ENCODE measurements at places on chromosomes 7 and 10.

DNA sequence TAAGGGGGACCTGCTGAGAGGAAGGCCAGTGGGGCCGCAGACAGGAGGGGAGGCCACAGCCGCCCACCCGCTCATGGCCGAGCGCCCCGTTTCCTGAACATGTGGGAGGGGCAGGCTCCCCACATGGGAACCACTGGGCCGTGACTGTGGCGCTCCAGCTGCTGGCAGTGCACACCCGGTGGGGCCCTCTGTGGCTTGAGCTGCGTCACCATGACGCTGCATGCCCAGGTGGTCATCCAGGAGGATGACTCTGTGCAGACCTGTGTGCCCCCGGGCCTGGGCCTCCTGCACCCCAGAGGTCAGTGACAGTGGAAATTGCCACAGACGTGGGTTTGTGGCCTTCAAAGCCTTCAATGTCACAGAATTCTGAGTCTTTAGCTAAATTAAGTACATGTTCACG lies 85.1 kb downstream of the MGMT start:
- no peak for DNase-seq

GRCh38 chr7:115299397-115300037 lies 377.6 kb downstream of the MDFIC start:
- DNase-seq = no peak

DNA sequence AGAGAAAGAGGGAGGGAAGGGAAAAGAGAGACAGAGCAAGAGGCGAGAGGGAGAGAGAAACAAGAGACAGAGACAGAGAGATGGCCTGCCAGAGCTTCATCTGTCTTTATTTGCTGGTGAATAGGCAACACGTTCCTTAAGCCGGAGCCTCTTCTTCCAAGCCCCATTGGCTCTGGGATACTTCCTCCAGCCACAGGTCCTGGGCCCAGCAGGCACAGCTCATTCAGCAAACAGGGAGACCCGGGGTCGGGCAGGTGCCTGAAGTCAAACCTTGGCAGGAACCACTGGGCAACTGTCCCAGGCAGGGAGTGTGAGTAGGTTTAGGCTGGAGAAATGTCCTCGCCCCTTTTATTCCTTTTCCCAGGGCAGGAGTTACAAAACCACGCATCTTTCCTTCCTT lies 68.2 kb downstream of the MYL10 start:
- DNase-seq = no peak

GRCh38 chr7:35424869-35425495 lies 171.1 kb upstream of the TBX20 start:
- DNase-seq = peak; percentile 9

GRCh38 chr10:60305380-60305892 lies 84.2 kb downstream of the ANK3 start:
- DNase-seq = no peak

- no peak for DNase-seq
Measured at GRCh38 chr10:58030208-58030607, 237.5 kb downstream of the IPMK start.

DNA sequence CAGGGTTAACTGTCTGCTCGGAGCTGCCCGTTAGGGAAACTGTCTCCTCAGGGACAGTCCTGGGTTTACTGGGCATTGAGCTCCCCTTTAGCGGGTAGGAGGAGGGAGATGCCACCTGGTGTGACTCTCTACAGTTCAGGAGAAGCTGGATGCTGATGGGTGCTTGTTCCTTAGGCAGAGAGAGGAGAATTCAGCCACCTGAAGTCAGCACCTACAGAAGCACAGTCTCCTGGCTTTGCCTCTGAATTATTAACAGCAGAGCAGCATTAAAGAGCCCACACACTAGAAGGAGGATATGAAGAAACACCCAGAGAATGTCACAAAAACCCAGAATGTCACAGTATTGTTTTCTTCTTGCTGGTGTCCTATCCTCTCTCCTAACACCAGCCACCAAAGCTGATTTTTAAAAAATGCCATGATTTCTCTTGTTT lies 696 bp downstream of the GIMAP4 start:
- DNase-seq = no peak

DNA sequence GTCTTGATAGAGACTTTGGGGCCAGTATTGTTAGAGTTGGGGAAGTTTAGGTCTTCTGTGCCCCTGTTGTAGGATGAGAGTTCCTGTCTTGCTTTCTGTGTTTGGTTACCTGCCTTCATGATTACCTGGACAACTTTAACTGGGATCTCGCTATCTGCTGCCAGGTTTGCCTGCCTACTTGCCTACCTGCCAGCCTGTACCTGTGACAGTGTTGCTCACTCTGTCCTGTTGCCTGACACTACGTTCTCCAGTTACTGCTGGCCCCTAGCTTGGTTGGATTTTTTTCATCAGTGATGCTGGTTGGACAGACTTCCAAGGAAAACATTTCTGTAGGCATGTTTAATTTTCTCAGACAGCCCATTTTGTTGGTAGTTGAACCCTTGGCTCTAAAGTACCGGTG lies 48.4 kb downstream of the PPP1R9A start:
- no peak for DNase-seq

DNA sequence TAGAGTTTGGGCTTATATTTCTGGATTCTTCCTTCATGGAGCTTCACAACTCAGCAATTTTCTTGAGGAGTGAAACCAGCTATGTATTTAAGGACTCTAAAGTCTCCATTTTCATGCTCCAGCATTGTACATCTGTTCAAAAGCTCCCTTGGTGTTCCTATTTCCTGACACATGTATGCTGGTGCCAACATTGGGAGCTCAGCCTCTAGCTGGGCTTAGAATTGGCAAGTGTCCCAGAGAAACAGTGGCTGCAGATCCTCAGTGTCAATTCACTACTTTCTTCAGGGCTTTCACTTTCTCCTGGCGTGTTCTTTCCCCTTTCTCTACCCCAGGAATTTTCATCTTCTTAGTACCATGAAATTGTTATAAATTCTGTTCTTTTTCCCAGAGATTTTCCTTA lies 103.1 kb downstream of the ZNF467 start:
- DNase-seq = no peak

- DNase-seq = no peak
Measured at GRCh38 chr7:17535776-17536175, 237.3 kb downstream of the AHR start.

- no peak for DNase-seq
Measured at GRCh38 chr7:156823435-156823834, 69.5 kb downstream of the LMBR1 start.

DNA sequence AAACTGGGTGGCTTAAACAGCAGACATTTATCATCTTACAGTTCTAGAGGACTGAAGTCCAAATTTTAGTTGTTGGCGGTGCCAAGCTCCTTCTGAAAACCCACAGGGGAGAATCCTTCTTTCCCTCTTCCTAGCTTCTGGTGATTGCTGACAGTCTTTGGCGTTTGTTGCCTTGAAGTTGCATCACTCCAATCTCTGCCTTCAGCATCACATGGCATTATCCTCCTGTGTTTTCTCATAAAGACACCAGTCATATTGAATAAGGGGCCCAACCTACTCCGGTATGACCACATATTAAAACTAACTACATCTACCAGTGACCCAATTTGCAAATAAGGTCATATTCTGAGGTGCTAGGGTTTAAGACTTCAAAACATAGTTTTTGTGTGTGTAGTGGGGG lies 472.1 kb upstream of the IGFBP3 start:
- no peak for DNase-seq

GRCh38 chr10:35922876-35923600 lies 280.9 kb upstream of the FZD8 start:
- DNase-seq = no peak

- DNase-seq = no peak
Measured at GRCh38 chr7:1083729-1084657, 3.9 kb upstream of the GPER1 start.

GRCh38 chr7:106009503-106010226 lies 46.6 kb downstream of the CDHR3 start:
- peak; percentile 43 for DNase-seq

- DNase-seq = no peak
Measured at GRCh38 chr10:69657866-69658265, 27.8 kb downstream of the FAM241B start.

GRCh38 chr7:36607721-36608095 lies 116.6 kb downstream of the AOAH start:
- DNase-seq = no peak

DNA sequence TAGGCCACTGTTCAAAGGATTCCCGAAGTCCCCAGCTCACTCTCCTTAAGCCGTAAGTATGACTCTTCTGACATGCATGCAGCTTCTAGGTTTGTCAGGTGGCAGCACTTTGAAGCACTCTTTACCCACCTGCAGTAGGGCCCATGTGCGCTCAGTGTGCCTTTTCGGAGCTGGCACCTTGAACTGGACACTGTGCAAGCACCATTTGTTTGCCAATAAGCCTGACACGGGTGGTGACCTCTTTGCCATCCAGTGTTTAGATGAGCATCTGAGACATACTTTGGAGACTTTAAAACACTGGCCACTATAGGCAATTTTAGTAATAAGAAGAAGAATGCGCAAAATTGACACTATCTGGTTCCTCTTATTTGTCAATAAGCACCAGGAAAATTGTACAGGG lies 45.7 kb upstream of the GSAP start:
- no peak for DNase-seq

- DNase-seq = no peak
Measured at GRCh38 chr7:72334698-72335097, 77.4 kb downstream of the CALN1 start.

DNA sequence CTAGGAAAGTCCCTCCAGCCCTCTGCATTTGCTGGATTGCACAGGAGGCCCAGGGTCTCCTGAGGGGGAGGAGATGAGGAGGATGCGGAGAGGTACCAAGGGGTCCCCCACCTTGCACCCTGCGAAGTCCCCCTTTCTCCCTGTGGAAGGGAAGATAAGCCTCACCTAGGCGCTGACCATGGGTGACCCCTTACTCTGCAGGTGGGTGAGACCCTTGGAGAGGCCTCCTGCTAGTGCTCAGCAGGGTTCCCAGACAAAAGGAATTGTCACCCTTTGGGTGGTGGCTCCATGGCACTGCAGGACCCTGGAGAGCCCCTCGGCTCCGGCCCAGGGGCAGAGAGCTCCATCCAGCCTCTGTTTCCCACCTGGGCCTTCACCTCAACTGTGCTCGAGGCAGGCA lies 107.0 kb upstream of the RET start:
- no peak for DNase-seq

- DNase-seq = no peak
Measured at GRCh38 chr10:116096526-116096925, 176.5 kb downstream of the GFRA1 start.

- no peak for DNase-seq
Measured at GRCh38 chr7:107876916-107877315, 14.1 kb upstream of the DLD start.

- DNase-seq = no peak
Measured at GRCh38 chr7:22348379-22348778, 8.6 kb downstream of the RAPGEF5 start.

DNA sequence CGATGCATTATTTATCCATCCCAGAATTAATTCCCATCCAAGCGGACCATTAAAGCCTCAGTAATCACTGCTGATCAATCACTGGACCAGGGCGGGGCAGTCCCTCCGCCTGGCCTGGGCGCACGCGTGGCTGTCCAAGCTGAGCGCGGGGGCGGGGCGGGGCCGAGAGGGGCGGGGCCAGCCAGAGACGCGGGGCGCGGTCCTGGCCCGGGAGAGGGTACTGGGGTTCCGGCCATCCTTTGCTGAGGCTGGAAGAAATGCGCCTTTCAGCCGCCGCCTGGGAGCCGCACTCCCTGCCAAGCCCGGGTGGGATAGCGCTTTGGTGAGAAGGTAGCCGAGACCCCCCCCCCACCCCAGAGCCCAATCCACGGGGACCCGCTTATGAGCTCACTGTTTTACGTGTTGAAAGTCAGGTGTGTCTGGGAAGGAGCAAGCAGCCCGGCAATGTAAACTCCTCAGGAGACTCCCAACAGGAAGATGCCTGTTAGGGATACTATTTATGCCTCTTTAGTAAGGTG lies at the start of gene ARHGAP22:
ARHGAP22 (minus strand) TSS at position 83 of the 518 bp plus-strand sequence. CDS start 277 bp downstream, outside the sequence.
- DNase-seq = no peak

- no peak for DNase-seq
Measured at GRCh38 chr7:50397971-50398324, 52.2 kb downstream of the FIGNL1 start.

DNA sequence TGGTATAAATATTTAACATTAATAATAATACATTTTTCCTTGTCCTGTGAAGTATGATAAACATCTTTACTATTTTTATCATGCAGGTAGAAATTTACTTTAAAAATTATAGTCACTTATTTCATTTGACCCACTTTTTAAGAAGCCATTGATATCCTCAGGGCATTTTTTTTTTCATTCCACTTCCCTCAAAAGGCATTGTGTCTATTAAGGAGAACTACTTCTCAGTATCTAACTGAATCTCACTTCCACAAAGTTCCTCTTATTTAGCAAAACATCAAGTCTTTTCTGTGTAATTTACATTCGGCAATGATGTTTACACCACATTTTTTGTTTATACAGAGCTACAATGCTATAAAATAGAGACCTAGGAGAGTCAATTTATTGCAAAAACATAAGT lies 388.2 kb upstream of the AKR1E2 start:
- no peak for DNase-seq

DNA sequence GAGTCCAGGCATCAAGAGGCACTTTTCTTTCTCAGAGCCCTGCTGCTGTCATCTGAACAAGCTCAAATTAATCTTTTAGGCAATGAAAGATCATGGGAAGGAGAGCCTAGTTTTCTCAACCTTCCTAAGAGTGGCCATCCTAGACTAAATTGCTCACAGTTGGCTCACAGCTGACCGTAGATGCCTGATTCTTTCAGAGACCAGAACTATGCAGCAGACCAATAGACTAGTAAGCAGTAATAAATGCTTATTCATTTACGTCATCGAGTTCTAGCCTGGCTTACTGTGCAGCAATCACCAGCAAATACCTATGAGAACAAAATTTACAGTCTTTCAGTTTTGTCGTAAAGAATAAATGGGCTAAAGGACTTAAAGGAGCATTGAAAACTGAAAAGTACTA lies 602.9 kb upstream of the GHITM start:
- no peak for DNase-seq

DNA sequence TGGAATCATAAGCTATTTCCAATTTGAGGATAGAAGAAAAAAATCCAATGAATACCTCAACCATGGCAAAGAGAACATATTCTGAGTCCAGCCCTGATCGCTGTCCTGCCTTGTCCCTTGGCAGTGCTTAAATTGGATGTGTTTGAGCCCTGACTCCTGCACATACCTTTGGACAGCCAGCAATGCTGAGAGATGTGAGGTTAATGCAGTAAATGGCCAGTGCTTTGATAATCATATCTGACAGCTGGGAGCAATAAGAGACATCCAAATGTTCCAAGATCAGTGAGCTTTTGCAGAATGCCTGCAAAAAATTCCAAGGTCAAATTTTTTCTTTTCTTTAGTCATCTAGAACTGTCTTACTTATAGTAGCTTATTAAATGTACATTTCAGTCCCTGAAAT lies 80.1 kb upstream of the LRRC17 start:
- no peak for DNase-seq

- no peak for DNase-seq
Measured at GRCh38 chr7:99839287-99840021, 11.6 kb downstream of the CYP3A43 start.
